NCI-H446 (cell line): ENCODE measurements at places on chromosomes 5 and 9.

DNA sequence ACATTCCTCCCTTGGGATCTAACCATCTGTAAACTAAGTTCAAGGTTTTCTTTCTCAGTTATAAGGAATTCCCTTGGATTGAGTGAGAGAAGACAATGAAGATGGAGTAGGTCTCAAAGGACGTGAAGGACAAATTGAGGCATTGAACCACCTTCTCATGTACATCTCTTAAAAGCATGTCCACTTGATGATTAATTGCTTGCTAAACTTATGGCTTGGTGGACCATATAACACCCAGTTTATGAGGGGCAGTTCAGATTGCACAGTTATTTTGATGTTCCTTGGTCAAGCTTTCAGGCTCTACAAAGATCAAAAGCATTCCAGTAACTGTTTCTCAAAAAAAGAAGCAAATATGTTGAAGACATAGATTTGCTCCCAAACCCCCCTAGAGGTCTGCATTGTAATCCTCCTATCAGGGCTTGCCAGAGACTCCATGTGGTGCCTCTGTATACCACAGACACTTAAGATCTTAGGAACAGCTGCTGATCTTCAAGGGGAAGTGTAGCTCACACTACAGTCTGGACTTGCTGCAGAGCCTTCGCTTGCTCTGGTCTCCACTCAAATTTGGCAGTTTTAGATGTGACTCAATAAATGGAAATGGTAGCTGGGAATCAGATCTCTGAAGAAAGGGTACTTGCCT lies 56.9 kb upstream of the ALDH1A1 start:
- DNase-seq, result no peak

- no peak for DNase-seq
Measured at GRCh38 chr5:17436350-17436749, 61.7 kb upstream of the TAF11L2 start.

- DNase-seq, result peak; percentile 40
Measured at GRCh38 chr5:44774279-44774880, 34.4 kb upstream of the MRPS30 start.

DNA sequence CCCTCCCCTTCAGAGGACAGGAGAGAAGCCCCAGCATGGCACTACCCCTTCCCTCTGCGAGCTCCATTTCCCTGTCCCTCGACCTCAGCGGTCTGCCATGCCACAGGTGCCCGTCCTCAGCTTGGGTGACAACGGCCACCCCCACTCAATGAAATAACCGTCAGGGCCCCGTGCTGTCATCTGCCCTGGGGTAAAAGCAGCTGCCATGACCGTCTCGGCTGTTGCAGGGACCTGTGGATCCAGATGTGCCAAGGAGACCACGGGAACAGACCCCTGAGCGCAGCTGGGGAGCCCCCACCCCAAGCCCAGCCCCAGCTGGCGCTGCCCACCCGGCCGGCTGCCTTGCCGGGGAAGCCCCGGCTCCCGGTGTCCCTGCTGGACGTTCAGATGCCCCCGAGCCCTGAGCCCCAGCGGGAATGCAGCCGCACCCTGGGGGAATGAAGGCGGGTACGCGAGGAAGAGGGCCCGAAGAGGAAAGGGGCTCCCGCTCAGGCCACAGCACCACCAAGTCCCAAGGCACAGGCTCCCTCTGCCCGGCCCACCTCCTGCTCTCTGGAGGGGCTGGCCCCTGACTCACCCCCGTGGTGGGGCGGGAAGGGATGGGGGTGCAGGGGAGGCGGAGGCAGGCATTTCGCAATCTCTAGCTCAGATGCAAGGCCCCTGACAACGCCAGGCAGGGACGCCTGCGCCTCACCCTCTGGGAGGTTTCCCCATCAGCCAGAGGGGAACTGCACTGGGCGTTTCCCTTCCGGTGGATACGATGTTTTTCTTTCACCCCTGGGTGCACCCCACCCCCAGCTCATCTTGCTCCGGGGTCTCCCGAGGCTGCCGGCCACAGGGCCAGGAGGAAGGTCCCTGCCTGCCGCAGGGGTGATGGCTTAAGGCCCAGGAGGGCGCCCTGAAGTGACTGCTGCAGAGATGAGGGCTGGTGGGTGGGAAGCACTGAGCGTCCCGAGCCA lies 49.2 kb downstream of the NACC2 start:
- DNase-seq, result no peak

DNA sequence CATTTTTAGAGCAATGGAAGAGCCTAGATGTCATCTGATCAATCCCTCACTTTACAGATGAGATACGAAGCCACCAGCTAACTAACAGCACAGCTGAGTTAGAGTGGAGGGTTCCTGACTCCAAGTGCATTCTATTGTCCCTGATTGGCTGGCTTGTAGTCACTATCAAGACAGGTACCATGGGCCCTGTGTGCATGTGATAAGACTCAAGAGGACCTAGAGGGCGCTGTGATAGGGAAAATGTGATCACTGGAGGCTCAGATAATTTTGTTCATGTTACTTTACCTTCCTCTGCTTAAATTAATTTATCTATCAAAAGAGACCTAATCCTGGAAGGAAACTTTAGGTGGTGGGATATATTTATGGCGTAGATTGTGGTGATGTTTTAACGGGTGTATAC lies 19.5 kb upstream of the SNAPC3 start:
- DNase-seq, result no peak

GRCh38 chr5:173735184-173735583 lies 118.7 kb upstream of the BOD1 start:
- no peak for DNase-seq

GRCh38 chr9:69822116-69822750 lies 1.6 kb downstream of the CFAP95 start:
- DNase-seq, result no peak

DNA sequence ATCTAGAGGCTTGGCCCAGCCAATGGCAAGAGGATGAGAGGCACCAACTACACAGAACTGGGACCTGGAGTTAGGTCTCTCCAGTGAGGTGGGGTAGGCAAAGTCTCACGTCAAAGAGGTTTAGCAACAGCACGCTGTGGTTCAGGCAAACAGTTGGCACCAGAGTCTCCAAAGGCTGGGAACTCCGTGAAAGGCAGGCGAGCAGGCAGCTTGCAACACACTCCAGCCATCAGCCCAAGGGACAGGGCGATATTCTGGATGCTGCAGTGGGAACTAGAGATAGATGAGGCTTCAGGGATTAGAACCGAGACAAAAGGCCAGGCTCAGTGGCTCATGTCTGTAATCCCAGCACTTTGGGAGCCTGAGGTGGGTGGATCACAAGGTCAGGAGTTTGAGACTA lies 129.1 kb downstream of the PDZD2 start:
- no peak for DNase-seq

DNA sequence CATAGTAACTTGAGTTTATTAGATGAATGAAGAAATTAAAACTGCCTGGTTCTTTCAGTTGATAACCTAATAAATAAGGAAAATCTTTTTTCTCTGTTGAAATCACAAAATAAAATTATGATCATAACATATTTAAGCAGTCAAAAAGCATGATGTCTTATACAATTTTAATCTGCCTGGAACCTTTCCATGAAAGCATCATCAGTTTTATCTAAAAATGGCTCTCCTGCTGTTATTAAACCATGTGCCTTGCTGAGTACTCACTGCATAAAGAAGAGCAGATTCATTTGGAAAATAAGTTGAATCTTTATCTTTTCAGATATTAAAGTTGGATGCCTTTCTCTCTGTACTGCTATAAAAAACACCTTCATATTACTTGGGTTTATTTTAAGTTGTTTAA lies 148.8 kb downstream of the SLC24A2 start:
- DNase-seq, result no peak

GRCh38 chr5:75848077-75848476 lies 130.8 kb upstream of the POC5 start:
- no peak for DNase-seq

GRCh38 chr9:128025736-128026135 lies 41.4 kb downstream of the NAIF1 start:
- DNase-seq, result no peak
